ENCODE measurements at places on chromosomes 5 and 9.

GRCh38 chr5:95644351-95645042 lies 2.1 kb upstream of the RFESD start:
- DNase-seq: peak; percentile 6

- DNase-seq: no peak
Measured at GRCh38 chr5:110048491-110048890, 358.8 kb downstream of the MAN2A1 start.

- DNase-seq: no peak
Measured at GRCh38 chr9:4309806-4310205, 9.9 kb upstream of the GLIS3 start.

GRCh38 chr9:14769230-14769571 lies 46.7 kb upstream of the CER1 start:
- DNase-seq: no peak

GRCh38 chr5:74173241-74173640 lies 467.3 kb downstream of the ENC1 start:
- DNase-seq: no peak

DNA sequence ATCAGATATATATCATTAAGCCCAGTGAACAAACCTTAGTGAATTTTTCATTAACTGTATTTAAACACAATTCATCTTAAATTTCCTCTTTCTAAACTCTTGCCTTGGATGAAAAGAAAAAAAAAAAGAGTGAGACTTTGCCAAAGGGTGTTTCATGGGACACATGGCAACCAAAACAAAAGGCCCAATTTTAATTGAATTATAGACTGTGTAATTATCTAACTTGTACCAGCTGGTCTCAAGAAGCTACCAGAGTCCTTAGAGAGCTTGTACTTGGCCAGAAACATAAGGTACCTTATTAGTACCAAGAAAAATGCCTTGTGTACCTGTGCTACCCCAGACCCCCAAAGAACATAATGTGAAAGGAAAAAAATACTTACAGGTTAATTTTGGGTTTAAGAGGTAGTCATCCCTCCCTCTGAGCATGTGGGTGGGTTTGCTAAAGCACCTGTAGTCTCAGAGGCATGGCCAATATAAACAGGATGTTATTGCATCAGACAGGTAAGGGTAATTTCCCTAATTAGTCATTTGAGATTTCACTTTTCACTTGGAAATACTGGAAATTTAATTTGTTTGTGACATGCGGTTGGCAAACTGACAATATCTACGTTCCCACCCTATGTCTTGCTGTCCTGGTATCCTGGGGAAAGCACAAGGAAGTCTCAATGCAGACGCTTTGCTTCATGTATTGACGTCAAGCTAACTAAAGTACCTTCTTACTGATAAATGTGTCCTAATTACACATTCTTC lies 90.1 kb downstream of the SNCAIP start:
- DNase-seq: no peak

DNA sequence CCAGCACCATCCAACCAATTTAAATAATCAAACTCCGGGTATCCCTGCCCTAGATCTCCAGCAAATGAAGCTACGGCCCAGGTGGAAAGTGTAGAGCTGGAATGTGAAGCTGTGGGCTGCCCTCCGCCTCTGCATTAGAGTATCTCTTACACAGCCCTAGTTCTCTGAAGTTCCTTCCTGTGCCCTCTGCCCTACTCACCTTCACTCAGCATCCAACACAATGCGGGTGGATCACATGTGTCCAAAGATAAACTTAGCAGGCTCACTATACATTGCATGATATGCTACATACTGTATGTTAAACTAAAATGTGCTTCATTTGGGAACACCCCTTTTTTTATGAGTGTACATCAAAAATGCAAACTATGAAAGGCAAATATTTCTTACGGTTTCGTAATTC lies 70.0 kb upstream of the RAD23B start:
- no peak for DNase-seq

DNA sequence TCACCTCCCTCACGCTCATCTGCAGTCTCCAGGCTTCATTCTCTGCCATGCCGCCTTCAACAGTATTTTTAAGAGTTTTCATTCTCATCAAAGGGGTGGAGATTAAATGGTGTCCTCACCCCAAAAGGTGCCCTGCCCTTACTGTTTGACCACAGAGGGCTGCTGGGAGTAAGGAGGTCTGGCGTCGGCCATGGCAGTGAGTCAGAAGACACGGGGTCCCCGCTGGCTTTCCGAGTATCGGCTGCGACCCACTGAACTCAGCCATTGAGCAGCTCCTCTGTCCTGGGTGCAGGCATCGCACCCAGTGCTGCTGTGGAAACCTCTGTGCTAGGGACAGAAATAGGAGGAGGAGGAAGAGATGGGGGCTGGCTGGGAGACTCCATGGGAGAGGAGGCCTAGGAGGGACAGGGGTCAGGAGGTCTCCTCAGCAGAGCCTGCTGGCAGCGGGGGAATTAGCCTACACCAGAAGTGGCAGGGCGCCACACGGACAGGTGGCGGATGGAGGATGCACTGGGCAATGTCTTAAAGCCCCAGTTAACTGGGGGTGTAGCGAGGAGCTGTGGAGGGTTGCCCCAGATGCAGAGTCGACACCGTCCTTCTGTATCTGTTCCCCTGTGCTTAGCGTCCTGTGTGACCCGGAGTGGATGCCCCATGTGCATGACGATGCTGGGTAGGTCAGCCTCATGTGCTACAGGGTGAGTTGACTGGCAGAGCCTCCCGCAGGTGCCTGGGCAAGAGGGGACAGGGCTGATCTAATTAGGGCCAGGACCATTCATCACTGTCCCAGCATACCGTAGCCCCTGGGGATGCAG lies 15.4 kb upstream of the PLEKHG4B start:
- no peak for DNase-seq

- DNase-seq: no peak
Measured at GRCh38 chr5:142225141-142225540, 99.7 kb downstream of the SPRY4 start.

- DNase-seq: no peak
Measured at GRCh38 chr9:34230556-34230955, 51.7 kb downstream of the UBAP1 start.

All from NCI-H1417 treated with DMSO at 0.1 percent for 48 hours (cell line).